ENCODE measurements at places on chromosomes 3 and 15.
A peak's percentile ranks its signal among the peaks of the same experiment; 100 is the strongest.

- peak; percentile 74 for DNase-seq
Measured at GRCh38 chr3:126911162-126912026, 71.5 kb upstream of the PLXNA1 start.

GRCh38 chr3:18189282-18190050 is 235.7 kb downstream of the SATB1 start:
- no peak for DNase-seq

- no peak for DNase-seq
Measured at GRCh38 chr3:57700737-57701136, 7.9 kb upstream of the DENND6A start.

DNA sequence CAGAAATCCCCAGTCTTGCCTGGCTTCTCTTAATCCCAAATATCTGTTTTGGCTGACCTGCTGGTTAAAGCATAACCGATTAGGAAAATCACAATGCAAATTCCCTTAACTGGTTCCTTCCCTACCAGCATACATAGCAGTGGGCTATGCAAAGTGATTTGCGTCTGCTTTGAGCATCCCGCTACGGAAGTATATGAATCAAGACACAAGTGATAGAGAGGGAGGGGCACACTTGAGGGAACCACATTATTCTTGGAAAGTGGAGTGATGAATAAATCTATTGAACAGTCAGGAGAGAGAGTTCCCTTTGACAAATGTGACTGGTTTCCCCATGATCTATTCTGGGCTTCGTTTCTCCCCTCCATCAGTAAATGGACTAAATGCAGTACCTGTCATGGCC is 119.6 kb upstream of the C15orf61 start:
- DNase-seq = no peak

- DNase-seq = no peak
Measured at GRCh38 chr3:171306631-171307030, 153.6 kb downstream of the TNIK start.

DNA sequence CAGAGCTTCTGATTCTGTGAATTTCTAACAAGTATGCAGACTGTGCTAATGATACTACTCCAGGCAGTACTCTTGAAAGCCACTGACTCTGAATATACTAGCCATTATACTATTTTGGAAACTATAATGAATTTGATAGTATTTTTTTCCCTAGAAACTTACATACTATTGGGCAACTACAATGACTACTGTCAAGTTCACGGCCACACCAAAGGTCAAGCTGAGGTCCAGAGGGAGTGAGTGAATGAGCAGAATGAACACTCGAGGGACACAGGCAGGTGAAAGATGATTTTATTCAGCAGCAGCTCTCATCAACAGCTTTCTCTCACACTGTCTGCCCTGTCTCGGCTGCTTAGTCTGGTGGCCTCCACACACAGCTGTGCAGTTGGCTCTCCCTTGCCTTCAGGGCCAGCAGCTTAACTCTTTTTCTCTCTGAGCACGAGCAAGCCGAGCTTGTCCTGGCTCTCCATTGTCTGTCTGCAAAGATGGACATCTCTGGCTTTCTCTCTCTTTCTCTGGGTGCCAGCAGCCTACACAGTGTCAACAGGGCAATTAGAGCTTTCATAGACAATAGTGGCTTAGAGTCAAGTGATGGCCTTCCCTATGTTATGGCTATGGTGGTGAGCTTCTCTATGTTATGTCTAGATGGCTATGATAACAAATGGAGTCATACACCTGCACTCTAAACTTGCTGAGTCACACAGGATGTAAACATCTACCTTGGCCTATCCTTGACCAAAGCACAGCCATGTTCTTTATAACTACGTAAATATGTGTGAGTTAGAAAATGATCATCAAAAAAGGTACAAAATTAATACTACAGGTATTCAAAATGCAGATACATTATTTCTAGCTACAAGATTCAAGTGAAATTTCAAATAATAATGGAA is 362.4 kb downstream of the CGGBP1 start:
- no peak for DNase-seq

DNA sequence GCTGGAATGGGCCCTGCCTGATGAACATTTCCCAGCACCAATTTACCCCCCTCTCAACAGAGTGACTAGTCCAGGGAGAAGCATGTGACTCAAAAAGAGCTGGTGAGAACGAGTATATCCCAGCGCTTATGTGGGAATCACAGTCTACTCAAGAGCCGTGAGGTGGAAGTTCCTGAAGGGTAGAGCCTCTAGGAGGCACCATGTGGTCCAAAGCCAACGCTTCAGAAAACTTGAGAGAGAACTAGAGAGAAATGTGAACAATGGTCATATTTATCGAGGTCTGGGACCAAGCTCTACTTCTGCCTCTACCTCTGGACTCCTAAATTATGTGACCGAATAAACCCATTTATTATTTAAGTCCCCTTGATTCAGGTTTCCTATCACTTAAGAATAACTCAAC is 111.0 kb upstream of the RAP2B start:
- DNase-seq = no peak

GRCh38 chr3:129617381-129618185 is 11.1 kb upstream of the PLXND1 start:
- DNase-seq = no peak

DNA sequence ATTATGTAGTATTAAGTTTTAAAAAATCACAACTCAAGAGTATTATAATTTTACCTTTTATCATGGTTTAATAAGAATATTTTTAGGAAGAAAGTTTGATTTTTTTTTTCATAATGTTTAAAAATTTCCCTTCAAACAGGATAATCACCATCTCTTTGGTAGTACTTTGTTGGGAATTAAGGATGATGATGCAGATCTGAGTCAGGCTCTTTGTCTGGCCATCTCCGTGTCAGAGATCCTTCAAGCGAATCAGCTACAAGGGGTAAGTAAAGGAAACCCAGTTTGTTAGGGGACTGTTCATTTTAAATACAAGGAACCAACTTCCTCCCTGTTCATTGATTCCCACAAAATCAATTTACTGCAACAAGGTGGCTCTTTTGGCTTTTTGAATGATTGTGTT is 36.8 kb upstream of the NIT2 start:
- DNase-seq = no peak

DNA sequence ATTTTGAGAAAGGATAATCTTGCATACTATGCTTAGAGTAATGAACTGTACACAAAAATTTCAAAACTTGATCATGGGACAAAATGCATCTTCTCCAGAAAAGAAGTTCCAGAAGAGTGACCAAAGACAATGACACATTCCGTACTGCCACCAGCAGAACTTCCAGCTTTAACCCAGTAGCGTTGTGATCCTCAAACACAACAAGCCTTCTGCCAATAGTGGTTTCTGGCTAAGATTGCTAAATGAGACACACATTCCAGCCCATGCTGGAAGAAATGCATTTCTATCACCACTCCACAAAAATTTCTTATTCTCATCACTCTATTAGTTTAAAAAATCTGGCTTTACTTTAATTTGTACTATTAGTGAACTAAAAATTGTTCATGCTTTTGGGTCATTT is 334.9 kb downstream of the TBC1D5 start:
- no peak for DNase-seq

DNA sequence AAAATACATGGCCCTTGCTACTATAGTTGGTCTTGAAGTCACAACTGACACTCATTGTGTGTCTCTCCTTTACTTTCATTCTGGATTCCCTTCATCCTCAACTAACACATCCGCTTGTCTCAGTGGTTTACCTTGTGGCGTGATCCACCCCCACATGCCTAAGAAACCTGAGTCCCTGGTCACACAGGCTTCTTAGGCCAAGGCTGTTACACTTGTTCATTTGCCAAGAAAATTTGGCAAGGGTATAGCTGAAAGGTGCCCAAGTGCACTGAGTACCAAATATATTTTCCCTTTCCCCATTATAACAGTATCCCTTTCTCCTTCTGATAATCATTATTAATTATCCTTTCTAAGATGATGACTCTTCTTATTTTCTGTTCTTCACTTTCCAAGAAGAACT is 207.6 kb upstream of the STAC start:
- DNase-seq = no peak

DNA sequence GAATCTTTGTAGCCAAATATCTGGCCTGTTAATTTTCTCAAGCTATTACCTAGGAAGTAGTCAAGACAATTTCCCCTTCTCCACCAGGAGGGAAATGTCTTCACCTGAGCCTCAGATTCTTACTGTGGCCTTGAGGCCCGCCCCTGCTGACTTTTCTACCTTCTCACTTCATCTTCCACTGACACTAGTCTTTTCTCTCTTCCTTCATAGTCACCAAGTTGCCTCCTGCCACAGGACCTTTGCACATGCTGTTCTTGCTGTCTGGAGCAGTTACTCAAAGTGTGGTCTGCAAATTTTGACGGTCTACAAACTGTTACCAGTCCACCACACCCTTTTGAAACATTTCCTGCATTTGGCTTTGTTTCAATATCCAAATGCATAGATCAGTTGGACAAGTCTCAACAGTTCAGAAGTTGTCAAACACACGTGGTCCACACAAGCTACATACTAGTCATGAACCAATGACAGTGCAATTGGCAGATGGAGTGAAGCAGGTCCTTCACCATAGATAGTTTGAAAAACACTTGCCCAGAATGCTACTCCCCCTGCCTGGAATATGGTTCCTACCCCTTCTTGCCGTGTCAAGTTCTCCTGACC is 100.5 kb downstream of the OSBPL10 start:
- DNase-seq = no peak

Measured in GM19239 (cell line).